A549 treated with Hydrocortisone at 1 μM for 4 hours (cell line): ENCODE measurements at places on chromosomes 5 and 9. TPM values are rescaled to one million over a fixed set of nuclear protein-coding genes. Genes with fewer than 3 reads are reported as not detected.

EIF4E1B gene
- total RNA-seq: not detected in 5 replicates

PCDHA11 gene
- total RNA-seq: 0.07 to 0.30 TPM (median 0.17 TPM) in 5 replicates

CER1 gene
- not detected in 5 replicates for total RNA-seq

AGXT2 gene
- total RNA-seq: not detected in 5 replicates

TICAM2 gene
- total RNA-seq: 0.80 to 1.6 TPM (median 1.1 TPM) in 5 replicates
